ENCODE measurements at places on chromosomes 4 and X. TPM values are rescaled to one million over a fixed set of nuclear protein-coding genes. Genes with fewer than 3 reads are reported as not detected.

ADH4 gene
- 0.42 TPM for polyA plus RNA-seq

NSG1 gene
- 6.1 TPM for polyA plus RNA-seq

MAGEA12 gene
- not detected for polyA plus RNA-seq

KDR gene
- polyA plus RNA-seq, result 55.6 TPM

AWAT2 gene
- polyA plus RNA-seq, result not detected

CASP3 gene
- polyA plus RNA-seq, result 60.6 TPM

NWD2 gene
- not detected for polyA plus RNA-seq

ARX gene
- polyA plus RNA-seq, result not detected

MND1 gene
- 15.9 TPM for polyA plus RNA-seq

CT45A1 gene
- polyA plus RNA-seq, result not detected

SULT1E1 gene
- polyA plus RNA-seq, result not detected

TAF7L gene
- polyA plus RNA-seq, result 0.27 TPM

All from cardiac muscle cell (in vitro differentiated cells and primary cell).